Kasumi-1 (cell line): ENCODE measurements at places on chromosomes 1 and 21.

- DNase-seq, result no peak
Measured at GRCh38 chr1:30085811-30086770, 637.3 kb downstream of the MATN1 start.

- no peak for DNase-seq
Measured at GRCh38 chr1:106319612-106320011, 736.9 kb upstream of the PRMT6 start.

- DNase-seq, result no peak
Measured at GRCh38 chr21:43273708-43274021, 104.9 kb downstream of the CRYAA start.

GRCh38 chr1:6490181-6491080, 1.0 kb downstream of the PLEKHG5 start:
- DNase-seq, result no peak

- DNase-seq, result no peak
Measured at GRCh38 chr1:158249646-158250045, 4.6 kb upstream of the CD1A start.

- no peak for DNase-seq
Measured at GRCh38 chr21:34531399-34531798, 19.4 kb upstream of the KCNE1 start.
